Fibroblast of lung (primary cell): ENCODE measurements at places on chromosomes 12 and 14. TPM values are rescaled to one million over a fixed set of nuclear protein-coding genes. Genes with fewer than 3 reads are reported as not detected.

GRCh38 chr12:42641221-42641885 lies 51.8 kb upstream of the PRICKLE1 start:
- H3K27ac ChIP-seq, result no peak overlapping the region
- H3K27me3 ChIP-seq, result no peaks in the 10 kb centered on the region
- H3K36me3 ChIP-seq, result no peaks in the 10 kb centered on the region
- DNase-seq, result peak; percentile 78
- H3K4me1 ChIP-seq, result no peaks in the 10 kb centered on the region

GRCh38 chr12:541676-542324 lies 82.1 kb downstream of the B4GALNT3 start:
- H3K27ac ChIP-seq, result no peak overlapping the region
- no peak overlapping the region for H3K4me3 ChIP-seq
- no peak for DNase-seq
- H3K36me3 ChIP-seq, result no peaks in the 10 kb centered on the region

DNA sequence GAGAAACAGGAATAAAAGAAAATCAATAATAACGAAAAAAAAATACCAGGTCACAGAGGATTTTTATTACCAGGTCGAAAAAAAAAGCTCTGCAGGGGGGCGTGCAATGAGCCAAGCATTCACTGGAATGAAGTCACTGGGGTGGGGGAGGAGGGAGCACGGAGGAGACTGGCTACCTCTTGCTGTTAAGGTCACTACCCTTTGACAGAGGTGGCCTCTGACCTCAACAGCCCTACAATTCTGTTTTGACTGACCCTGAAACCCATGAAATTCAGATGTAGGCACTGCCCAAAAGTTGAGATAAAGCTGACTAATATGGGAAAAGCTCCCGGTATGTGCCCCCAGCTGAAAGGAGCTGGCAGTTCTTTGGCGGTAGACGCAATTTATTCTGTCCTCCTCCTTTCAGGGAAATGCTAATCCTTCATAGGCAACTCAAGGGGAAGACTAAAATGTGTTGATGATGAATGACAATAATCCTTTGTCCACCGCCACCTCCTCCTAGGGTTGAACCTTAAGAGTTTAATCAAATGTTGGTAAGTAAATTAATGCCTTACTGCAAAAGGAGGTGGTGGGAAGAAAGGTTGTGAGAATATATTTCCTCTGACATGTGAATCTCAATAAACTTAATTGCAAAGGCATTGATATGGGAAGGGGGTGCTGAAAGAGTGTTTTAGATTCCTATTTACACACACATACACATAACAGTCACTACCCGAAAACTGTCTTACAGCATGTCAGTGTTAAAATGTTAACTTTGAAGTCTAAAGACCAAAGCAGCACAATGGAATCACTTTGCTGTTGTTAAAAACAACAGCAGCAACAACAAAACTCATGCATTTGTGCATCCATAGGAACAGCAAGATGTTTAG lies 6.3 kb upstream of the RIC8B start:
- no peak overlapping the region for H3K4me3 ChIP-seq
- H3K27ac ChIP-seq, result no peak overlapping the region
- H3K27me3 ChIP-seq, result no peaks in the 10 kb centered on the region
- no peaks in the 10 kb centered on the region for H3K36me3 ChIP-seq

GRCh38 chr12:6069437-6070093 lies 54.9 kb downstream of the VWF start:
- H3K4me1 ChIP-seq, result peaks cover 19% of the 10 kb centered on the region
- no peaks in the 10 kb centered on the region for H3K36me3 ChIP-seq
- H3K4me3 ChIP-seq, result no peak overlapping the region
- peak overlapping the region; percentile 51 for H3K27ac ChIP-seq
- DNase-seq, result peak; percentile 87
- no peaks in the 10 kb centered on the region for H3K27me3 ChIP-seq

GRCh38 chr12:119340578-119340977 lies 6.0 kb downstream of the CCDC60 start:
- no peak overlapping the region for H3K4me3 ChIP-seq
- no peaks in the 10 kb centered on the region for H3K36me3 ChIP-seq
- H3K27me3 ChIP-seq, result no peaks in the 10 kb centered on the region
- no peaks in the 10 kb centered on the region for H3K4me1 ChIP-seq
- no peak overlapping the region for H3K27ac ChIP-seq
- no peak for DNase-seq

GRCh38 chr12:51884676-51885229 lies 3.1 kb upstream of the ANKRD33 start:
- no peak overlapping the region for H3K27ac ChIP-seq
- H3K4me1 ChIP-seq, result peaks cover 4% of the 10 kb centered on the region
- H3K4me3 ChIP-seq, result no peak overlapping the region
- DNase-seq, result peak; percentile 41

The RFX4 gene
- total RNA-seq, result not detected in 2 replicates

DNA sequence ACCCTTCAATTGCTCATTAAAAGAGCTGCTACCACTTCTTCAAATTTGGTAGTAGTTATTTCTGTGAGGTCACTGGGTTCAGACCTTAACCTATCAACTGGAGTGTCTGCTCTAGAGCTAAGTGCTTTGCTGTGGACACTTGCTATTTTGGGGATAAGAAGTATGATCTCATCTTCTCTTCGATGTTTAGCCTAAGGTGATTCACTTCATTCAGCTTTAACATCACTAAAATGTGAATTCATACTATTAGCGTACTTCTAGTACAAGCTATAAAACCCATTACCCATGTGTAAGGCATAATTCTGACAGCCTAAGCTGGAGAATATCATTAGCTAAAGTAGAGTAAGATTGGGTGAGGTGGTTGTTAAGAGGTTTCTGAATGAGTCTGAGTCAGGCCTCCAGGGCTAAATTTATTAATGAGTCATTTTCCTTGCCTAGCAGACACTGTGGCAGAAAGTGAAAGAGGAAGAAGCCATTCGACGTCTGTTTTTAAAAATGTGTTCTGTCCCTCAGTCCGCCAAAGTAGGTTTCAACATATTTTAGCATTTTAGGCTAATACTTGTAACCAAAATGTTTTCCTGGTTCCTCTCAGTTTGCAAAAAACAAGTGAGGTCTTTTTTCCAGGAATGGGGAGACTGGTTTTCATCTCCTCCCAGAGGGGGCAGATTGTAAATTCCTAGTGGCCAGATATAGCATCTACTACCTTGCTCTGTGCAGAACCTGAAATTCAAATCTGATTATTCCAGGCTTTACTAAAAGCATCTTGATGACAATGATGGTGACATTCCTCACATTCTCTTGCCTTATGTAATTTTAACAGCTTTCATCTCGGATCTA lies 103.6 kb downstream of the SSPN start:
- H3K4me1 ChIP-seq, result peaks cover 3% of the 10 kb centered on the region
- H3K4me3 ChIP-seq, result peak overlapping the region; percentile 27
- no peaks in the 10 kb centered on the region for H3K27me3 ChIP-seq
- H3K27ac ChIP-seq, result peak overlapping the region; percentile 44
- no peaks in the 10 kb centered on the region for H3K36me3 ChIP-seq

- no peak overlapping the region for H3K27ac ChIP-seq
- H3K4me3 ChIP-seq, result no peak overlapping the region
Observed at GRCh38 chr12:120159509-120160237, 34.8 kb downstream of the GCN1 start.

The FIGNL2 gene
- total RNA-seq, result 0.17 and 0.26 TPM in 2 replicates

DNA sequence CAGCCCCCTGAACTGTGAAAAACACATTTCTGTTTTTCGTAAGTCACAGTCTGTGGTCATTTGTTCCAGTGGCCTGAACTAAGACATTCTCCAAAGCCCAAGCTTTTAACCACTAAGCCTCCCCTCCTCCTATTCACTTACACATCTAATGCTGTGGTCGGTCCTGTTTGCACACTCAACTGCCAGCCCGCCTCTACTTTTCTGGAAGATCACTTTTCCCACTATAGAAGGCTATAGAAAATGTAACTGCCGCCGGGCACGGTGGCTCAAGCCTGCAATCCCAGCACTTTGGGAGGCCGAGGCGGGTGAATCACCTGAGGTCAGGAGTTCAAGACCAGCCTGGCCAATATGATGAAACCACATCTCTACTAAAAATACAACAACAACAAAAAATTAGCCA lies 524.7 kb upstream of the TMEM132C start:
- H3K4me3 ChIP-seq, result no peak overlapping the region
- DNase-seq, result no peak
- H3K4me1 ChIP-seq, result no peaks in the 10 kb centered on the region
- H3K27ac ChIP-seq, result no peak overlapping the region

DNA sequence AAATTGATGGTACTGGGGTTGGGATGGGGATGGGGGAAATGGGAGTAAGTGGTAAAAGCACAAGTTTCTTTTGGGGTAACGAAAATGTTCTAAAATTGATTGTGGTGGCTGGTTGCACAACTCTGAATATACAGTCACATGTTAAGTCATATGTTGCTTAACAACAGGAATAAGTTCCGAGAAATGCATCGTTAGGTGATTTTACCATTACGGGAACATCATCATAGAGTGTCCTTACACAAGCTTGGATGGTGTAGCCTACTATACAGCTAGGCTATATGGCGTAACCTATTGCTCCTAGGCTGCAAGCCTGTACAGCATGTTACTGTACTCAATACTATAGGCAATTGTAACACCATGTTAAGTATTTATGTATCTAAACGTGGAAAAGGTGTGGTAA lies 31.0 kb downstream of the ITGA7 start:
- no peak overlapping the region for H3K27ac ChIP-seq
- H3K4me3 ChIP-seq, result no peak overlapping the region
- no peaks in the 10 kb centered on the region for H3K27me3 ChIP-seq
- no peaks in the 10 kb centered on the region for H3K36me3 ChIP-seq

DNA sequence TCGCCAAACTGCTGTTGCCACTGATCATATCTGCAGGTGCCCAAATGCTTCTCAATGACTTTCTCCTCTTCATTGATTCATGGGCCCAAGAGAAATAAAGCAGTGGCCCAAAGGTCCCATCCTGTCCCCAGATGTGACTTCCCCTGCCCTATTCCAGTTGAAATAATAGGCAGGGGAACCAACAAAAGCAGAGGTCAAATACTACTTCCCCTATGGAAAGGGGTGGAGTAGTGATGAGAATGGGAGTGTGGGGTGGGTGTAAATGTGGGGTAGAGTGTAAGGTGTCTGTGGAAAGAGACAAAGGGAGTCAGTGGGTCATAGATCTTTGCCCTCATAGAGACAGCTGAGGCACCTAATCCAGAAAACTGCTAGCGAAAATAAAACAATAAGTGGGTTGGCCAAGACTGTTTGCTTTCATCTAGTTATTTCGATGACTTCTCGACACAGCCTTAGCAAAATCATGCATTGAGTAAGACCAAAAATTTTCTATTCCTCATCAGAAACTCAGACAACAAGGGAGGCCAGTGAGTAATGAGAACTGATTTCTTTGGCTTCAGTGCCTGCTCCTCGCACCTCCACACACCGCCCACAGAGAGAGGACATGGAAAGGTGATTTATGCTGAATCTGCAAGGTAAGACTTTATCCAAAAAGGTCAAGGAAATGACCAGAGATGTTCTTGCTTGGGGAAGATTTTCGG lies 10.9 kb upstream of the IL22 start:
- no peak overlapping the region for H3K27ac ChIP-seq
- no peaks in the 10 kb centered on the region for H3K36me3 ChIP-seq
- no peak overlapping the region for H3K4me3 ChIP-seq
- no peaks in the 10 kb centered on the region for H3K27me3 ChIP-seq
- peaks cover 15% of the 10 kb centered on the region for H3K4me1 ChIP-seq

- DNase-seq, result no peak
- no peaks in the 10 kb centered on the region for H3K4me1 ChIP-seq
Observed at GRCh38 chr12:112855375-112855774, 51.4 kb upstream of the OAS1 start.

- H3K27ac ChIP-seq, result no peak within 1 kb of the TSS
- no peaks in the 10 kb centered on the region for H3K36me3 ChIP-seq
- no peaks in the 10 kb centered on the region for H3K27me3 ChIP-seq
- H3K4me1 ChIP-seq, result peaks cover 2% of the 10 kb centered on the region
- no peak for DNase-seq
- H3K4me3 ChIP-seq, result no peak within 1 kb of the TSS
Observed at GRCh38 chr12:68225576-68226476, at the start of gene IL26. IL26 (minus strand) TSS chr12:68225810; CDS start chr12:68225756, 54 bp downstream.

The TAC3 gene
- total RNA-seq, result 0.17 TPM in 1 of 2 replicates, not detected in the other

- H3K27ac ChIP-seq, result no peak overlapping the region
- H3K4me3 ChIP-seq, result no peak overlapping the region
- H3K36me3 ChIP-seq, result peaks cover 6% of the 10 kb centered on the region
- H3K27me3 ChIP-seq, result no peaks in the 10 kb centered on the region
- DNase-seq, result peak; percentile 55
Observed at GRCh38 chr12:93563807-93564538, 8.5 kb upstream of the SOCS2 start.

GRCh38 chr12:123223241-123223668 lies 9.7 kb downstream of the MPHOSPH9 start:
- no peak overlapping the region for H3K4me3 ChIP-seq
- H3K4me1 ChIP-seq, result no peaks in the 10 kb centered on the region
- no peak overlapping the region for H3K27ac ChIP-seq
- H3K36me3 ChIP-seq, result peaks cover 5% of the 10 kb centered on the region
- DNase-seq, result no peak

The GLIPR1 gene
- total RNA-seq, result 36.0 and 59.8 TPM in 2 replicates

GRCh38 chr14:73722581-73722980 lies 8.4 kb upstream of the PNMA1 start:
- H3K27me3 ChIP-seq, result no peaks in the 10 kb centered on the region
- peaks cover 44% of the 10 kb centered on the region for H3K36me3 ChIP-seq
- DNase-seq, result peak; percentile 47
- H3K4me1 ChIP-seq, result peaks cover 33% of the 10 kb centered on the region
- no peak overlapping the region for H3K27ac ChIP-seq
- no peak overlapping the region for H3K4me3 ChIP-seq

DNA sequence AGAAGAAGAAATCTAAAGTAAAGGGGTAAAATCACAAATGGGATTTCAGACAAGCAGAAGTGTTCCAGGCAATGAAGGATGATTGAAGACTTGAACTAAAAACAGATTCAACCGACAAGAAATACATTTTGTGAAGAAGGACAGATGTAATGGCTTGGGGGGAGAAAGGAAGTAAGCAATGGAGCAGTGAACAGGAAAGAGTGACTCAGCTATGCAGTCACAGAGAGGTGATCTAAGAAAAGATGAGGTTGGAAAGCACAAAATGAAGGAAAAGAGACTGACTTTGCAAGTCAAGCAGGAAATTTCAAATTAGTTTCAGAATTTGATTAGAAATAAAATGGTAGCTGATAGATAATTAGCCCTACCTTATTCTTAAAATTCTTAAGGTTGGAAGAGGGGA lies 66.5 kb downstream of the PUS7L start:
- DNase-seq, result peak; percentile 56
- H3K27me3 ChIP-seq, result no peaks in the 10 kb centered on the region
- H3K27ac ChIP-seq, result no peak overlapping the region
- H3K4me3 ChIP-seq, result no peak overlapping the region
- no peaks in the 10 kb centered on the region for H3K4me1 ChIP-seq

The SEL1L gene
- total RNA-seq, result 143 and 151 TPM in 2 replicates

DNA sequence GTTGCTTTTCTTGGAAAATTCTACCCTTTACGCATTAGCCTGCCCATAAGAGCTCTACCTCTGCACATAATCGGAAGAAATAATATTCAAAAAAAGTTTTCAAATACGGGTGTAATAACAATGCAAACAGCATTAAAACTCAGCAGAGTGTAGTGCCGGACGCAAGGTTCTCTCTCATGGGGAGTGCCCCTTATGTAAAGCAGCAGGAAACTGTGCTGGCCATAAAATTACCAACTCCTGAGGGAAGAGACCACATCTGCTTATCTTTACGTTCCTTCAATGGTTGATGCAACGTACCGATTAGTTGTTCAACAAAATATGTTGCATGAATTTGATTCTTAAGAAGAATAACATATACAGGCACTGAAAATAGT lies 118.7 kb upstream of the TMCC3 start:
- no peaks in the 10 kb centered on the region for H3K36me3 ChIP-seq
- no peak overlapping the region for H3K27ac ChIP-seq
- no peak for DNase-seq

The SLC24A4 gene
- not detected in 2 replicates for total RNA-seq

The TOMM20L gene
- not detected in 2 replicates for total RNA-seq

GRCh38 chr14:41604721-41605531 lies 1.8 kb upstream of the LRFN5 start:
- H3K27ac ChIP-seq, result peak overlapping the region; percentile 0
- peak overlapping the region; percentile 34 for H3K4me3 ChIP-seq
- peaks cover 11% of the 10 kb centered on the region for H3K27me3 ChIP-seq
- H3K4me1 ChIP-seq, result no peaks in the 10 kb centered on the region
- DNase-seq, result peak; percentile 87
